GM12864 (cell line): ENCODE measurements at places on chromosomes 4 and X.

DNA sequence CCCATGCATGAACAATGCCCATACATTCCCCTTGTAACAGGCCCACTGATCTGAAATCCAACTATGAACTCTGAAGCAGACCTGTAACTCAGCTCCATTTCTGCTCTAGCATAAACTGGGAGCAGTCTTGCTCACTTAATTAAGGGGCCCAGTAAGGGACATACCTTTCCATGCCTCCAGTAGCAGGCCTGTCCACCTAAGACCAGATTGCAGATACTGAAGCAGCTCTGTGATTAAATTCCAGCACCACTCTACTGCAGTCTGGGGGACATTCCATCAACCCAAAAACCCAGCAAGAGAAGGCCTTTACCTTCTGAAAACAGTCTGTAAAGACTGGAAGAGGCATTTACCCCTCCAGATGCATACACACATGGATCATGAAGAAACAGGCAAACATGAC is 162.0 kb upstream of the NEIL3 start:
- DNase-seq: no peak

- no peak for DNase-seq
Observed at GRCh38 chr4:119736559-119736958, 108.0 kb upstream of the PDE5A start.

DNA sequence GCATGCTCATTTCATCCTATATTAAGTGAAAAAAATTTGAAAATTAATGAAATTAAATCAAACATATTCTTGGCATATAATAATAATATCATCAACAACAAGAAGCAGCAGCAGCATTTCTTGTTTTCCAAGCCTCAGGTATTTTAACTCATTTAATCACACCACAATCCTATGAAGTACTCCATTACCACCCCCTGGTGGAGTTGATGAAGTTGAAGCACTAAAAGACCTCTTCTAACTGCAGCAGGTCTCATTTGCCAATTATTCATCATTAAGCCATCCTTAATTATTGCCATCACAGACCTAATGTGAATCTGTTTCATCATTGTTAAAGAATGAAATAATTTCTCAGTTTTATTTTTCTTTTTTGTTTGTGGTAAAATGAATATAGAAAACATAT is 801.4 kb upstream of the GRID2 start:
- no peak for DNase-seq

DNA sequence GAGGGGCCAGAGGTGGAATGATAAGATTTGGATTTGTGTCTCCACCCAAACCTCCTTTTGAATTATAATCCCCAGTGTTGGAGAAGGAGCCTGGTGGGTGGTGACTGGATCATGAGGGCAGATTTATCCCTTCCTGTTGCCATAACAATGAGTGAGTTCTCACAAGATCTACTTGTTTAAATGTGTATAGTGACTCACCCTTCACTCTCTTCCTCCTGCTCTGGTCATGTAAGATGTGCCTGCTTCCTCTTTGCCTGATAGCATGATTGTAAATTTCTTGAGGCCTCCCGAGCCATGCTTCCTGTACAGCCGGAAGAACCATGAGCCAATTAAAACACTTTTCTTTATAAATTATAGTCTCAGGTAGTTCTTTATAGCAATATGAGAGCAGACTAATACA is 348.6 kb downstream of the AR start:
- DNase-seq: no peak

- DNase-seq: no peak
Observed at GRCh38 chr4:89109841-89110540, 1.3 kb upstream of the TIGD2 start.

- DNase-seq: no peak
Observed at GRCh38 chrX:103927030-103927429, 35.4 kb upstream of the TMSB15B start.

- no peak for DNase-seq
Observed at GRCh38 chr4:157079441-157079840, 3.5 kb downstream of the GLRB start.

GRCh38 chrX:24899391-24899790 is 116.4 kb downstream of the ARX start:
- no peak for DNase-seq

- DNase-seq: no peak
Observed at GRCh38 chrX:96563646-96564045, 121.0 kb upstream of the DIAPH2 start.

DNA sequence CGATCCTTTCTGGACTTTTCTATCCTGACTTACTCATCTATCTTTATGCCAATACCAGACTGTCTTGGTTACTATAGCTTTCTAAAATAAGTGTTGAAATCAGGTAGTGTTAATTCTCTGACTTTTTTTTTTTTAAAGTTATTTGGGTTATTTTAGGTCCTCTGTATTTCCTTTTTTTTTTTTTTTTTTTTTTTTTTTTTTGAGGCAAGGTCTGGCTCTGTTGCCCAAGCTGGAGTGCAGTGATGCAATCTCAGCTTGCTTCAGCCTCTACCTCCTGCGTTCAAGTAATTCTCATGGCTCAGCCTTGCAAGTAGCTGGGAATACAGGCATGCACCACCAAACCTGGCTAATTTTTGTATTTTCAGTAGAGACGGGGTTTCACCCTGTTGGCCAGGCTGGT is 2.8 kb upstream of the NELFA start:
- DNase-seq: no peak

GRCh38 chrX:140123446-140123845 is 158.1 kb upstream of the CXorf66 start:
- no peak for DNase-seq

- DNase-seq: no peak
Observed at GRCh38 chr4:77538574-77539157, 67.0 kb upstream of the CXCL13 start.

- DNase-seq: no peak
Observed at GRCh38 chrX:80812176-80812575, 2.5 kb upstream of the BRWD3 start.

- no peak for DNase-seq
Observed at GRCh38 chrX:154396973-154397887, 947 bp upstream of the RPL10 start.
